ENCODE measurements at places on chromosomes 6 and 20.

DNA sequence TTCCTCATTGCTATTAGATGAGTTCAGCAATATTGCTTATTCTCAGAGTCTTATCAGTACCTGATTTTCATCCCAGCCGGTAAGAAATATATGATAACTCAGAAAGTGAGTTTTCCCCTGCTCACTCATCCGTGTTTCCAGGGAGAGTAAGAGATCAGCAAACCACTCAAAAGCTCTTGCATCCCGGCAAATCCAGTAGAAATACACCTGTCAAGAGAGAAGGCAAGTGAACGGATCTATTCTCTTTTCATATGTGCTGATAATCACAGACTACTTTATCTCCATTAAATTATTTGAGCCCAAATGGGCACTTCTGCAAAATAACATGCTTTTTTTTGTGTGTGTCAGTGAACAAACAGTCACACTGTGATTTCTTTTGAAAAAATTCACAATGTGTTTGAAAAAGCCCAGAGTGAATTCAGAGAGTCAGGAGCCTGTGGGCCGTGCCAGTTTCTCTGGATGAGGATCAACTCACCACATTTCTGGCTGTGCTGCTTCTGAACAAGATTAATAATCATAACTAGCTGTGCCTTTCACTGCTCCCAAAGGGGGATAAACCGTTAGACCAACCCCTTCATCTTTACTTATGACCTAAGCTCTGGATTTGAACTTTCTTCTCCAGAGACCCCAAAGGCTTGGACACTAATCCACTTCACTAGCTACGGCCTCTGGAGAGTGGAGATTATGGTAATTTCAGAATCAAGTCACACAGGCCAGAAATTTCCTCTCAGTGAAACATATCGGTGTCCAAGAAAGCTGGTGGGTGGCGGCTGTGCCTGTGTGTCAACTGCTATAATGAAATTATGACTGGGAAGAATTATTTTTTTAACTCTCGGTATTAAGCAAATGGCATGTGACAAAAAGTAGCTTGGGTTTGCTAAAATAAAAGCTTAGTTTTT, 44.2 kb downstream of the NOX3 start:
- no peak for DNase-seq

- DNase-seq = no peak
Observed at GRCh38 chr6:78460711-78461110, 406.6 kb upstream of the IRAK1BP1 start.

DNA sequence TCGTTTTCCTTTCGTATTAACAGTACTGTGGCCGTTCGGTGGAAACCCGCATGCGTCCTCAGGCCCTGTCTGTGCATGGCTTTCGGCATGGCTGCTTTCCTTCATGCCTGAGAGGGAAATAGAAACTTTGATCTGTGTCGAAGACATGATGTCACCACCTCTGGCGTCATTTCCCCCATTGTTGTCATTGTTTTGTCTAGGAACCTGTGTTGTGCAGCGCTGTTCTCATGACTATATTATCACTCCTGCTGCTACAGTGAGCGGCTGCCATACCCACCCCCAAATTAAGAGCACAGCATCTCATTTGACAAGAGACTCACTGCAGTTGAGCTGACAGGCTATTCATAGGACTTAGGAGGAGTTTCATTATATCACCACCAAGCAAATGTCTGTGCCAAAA, 172.3 kb downstream of the TMEM242 start:
- DNase-seq = no peak

GRCh38 chr6:96917098-96917497, 7.4 kb upstream of the KLHL32 start:
- DNase-seq = no peak

DNA sequence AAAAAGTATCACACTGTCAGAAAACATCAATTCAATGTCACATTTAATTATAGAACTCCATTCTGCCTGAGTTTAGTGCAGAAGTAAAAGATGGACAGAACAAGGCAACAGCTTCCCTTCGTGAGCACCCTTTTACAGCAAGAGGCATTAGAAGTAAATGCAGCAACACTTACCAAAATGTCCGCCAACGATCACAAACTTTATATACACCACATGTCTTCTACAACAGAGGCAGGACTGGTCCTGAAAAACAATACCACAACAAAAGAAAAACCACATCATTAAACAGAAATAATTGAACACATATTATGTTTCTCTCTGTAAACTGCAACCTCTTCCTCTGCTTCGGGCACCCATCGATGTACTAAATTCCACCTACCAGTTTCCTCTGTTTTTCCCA, 92.9 kb downstream of the FYN start:
- no peak for DNase-seq

DNA sequence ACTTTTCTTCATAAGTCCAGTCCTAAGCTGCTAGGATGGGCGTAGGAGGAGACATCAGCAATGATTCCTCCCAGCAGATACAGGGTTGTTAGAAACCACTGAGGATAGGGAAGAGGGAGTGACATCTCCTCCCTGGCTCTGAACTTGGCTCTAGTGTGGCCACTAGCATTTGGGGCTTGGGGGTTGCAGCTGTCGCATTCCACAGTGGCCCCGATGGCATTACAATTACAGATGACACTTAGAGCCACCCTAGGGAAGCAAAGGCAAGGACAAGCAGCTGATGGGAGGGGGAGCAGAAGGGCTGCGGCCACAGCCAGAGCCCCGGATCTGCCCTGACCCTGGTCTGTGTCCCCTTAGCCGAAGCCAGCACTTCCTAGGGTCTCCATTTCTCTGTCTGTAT, 9.5 kb upstream of the CDKN1A start:
- DNase-seq = no peak

- DNase-seq = no peak
Observed at GRCh38 chr6:1703091-1703855, 93.6 kb downstream of the FOXC1 start.

GRCh38 chr20:9072861-9073500, 4.1 kb downstream of the PLCB4 start:
- DNase-seq = no peak

GRCh38 chr20:34199183-34199582, 42.0 kb upstream of the ASIP start:
- DNase-seq = no peak

GRCh38 chr20:23434521-23435313, 4.8 kb upstream of the CSTL1 start:
- DNase-seq = no peak

GRCh38 chr20:1119524-1119923, 1.1 kb downstream of the PSMF1 start:
- no peak for DNase-seq

- DNase-seq = no peak
Observed at GRCh38 chr6:154847318-154847717, 114.1 kb downstream of the SCAF8 start.

- DNase-seq = no peak
Observed at GRCh38 chr6:26475823-26476729, 18.3 kb downstream of the BTN2A1 start.

DNA sequence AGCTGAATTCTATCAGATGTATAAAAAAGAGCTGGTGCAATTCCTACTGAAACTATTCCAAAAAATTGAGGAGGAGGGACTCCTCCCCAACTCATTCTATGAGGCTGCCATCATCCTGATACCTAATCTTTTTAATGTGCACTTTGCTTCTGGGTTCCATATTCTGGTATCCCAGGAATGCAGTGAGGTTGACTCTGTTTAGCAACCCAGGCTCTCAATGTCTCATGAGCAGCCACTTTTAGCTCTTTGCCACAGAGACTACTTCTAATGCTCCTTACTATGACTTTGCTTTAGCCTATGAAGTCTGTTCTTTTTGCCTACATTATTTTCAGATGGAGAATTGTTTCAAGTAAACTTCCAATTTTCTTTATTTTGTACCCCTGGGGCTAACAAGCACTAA, 185.5 kb upstream of the NRSN1 start:
- no peak for DNase-seq

DNA sequence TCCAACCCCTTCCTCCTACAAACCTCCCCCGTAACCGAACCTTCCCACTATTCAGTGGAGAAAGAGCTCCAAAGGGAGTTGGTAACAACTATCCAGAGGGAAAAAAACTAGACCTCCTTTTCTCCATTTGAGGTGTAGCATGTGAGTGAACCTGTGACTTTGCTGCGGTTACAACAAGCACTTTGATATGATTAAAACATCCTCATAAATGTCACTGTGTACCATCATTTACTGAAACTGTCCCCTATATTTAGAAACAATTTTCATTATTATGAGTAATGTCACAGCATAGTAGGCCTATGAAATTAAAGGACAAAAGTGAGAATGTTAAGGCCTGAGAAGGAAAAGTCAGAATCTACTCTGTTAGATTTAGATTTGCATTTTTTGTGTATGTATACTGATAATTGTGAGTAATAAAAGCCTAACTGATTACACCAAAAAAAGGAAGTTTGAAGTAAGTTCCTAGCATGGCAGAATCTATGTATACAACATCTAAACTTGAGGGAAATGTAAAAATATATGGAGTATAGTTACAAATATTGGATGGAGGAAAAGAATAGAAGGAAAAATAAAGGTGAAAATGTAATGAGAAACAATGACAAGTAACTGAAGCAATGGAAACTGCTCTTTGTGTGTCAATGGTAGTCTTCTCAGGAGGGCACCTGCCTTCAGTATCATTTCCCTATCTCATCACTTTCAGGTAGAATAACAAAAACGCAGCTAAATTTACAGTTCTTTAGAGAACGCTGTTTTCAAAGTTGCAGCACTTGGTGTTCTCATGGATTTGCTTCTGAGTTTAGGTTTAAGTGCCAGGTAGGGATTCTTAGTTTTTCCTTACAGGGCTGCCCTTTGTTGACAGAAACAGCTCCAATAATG, 145.9 kb downstream of the IMPG1 start:
- no peak for DNase-seq

DNA sequence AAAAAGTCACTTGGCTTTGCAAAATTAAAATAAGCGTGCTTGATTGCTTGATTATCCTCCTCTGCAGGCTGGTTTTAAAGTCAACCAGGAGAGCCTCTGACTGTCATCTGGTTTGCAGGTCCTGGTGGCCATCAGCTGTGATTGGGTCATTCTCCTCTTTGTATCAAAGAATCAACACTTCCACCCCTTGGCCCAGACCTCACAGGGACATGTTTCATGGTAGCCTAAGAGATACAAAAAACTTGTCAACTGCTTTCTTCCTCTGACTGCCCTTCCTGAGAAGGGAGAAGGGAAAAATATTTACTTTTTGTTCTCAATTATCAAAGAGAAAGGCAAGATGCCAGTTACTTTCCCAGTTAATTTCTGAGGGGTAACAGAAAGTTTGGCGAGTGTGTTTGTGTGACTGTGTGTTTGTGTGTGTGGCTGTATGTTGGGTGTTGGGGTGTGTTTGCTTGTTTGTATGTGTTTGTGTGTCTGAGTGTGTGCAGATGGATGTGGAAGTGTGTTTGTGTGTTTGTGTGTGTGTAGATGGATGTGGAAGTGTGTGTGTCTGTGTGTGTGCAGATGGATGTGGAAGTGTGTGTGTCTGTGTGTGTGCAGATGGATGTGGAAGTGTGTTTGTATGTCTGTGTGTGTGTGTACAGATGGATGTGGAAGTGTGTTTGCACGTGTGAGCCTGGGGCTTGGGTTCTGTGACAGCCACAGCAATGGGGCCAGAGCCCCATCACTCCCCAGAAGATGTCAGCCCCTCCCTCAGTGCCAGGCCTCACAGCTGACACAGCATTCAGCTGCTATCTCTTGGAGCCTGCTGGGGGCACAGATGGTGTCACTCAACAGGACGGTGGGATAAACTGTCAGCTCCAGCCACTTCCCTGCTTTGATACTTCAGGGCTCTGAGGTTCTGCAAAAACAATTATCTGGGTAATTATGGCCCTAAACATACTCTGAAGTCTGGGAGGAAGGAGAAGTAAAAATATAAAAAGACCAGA, 98.6 kb upstream of the RNF24 start:
- DNase-seq = no peak

GRCh38 chr20:37142708-37143107, 36.4 kb upstream of the RPN2 start:
- no peak for DNase-seq

DNA sequence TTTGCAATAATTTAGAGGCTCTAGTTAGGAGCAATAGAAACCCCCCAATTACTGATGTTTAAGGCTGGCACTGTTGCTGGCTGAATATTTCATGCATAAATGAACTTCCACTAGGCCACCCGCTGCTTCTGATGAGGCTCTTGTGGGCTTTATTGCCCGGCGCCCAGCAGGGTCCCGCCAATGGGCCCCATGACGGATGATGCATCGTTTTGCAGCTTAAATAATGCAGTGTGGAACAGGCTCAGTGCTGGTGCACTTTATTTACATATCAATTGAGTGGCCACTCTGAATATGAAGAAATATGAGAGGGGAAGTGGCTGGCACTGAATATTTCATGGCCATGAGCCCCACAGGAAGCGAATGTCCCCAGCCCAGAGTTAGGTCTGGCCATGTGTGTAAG, 155.3 kb upstream of the MAFB start:
- no peak for DNase-seq

- no peak for DNase-seq
Observed at GRCh38 chr6:121395736-121396135, 39.7 kb upstream of the GJA1 start.

DNA sequence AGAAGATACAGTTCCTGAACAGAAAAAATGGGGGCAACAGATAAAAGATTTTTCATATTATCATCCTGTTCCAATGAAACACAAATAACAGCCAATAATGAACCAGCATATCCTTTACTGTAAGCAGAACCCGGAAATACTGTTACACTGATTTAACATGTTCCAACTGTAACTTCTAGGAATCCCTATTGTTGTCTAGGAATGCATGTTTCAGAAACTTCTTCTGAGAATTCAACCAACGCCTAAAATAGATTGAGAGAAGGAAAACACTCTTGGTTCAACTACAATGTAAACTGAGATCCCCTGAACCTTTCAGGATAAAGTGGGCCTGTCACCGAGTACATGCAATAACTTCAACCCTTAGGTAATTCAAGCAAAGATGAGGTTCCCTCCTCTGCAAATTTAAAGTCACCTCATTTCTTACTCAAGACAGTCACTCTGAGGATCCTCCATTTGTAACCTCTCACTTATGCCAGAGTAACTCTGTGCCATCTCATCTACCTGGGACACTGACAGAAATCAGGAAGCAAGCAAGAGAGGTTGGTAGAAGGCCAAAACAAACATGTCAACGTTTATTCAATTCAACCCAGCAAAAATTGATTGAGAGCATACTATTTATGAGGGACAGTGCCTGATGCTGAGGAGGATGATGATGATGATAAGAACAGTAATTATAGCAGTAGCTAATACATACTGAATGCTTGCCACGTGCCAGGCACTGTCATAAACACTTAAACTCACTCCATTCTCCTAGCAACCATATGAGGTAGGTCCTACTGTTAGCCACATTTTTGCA, 14.1 kb downstream of the UBE3D start:
- DNase-seq = no peak

GRCh38 chr6:160586374-160586773, 77.7 kb downstream of the LPA start:
- no peak for DNase-seq

- DNase-seq = no peak
Observed at GRCh38 chr6:252775-253535, 39.3 kb upstream of the DUSP22 start.

DNA sequence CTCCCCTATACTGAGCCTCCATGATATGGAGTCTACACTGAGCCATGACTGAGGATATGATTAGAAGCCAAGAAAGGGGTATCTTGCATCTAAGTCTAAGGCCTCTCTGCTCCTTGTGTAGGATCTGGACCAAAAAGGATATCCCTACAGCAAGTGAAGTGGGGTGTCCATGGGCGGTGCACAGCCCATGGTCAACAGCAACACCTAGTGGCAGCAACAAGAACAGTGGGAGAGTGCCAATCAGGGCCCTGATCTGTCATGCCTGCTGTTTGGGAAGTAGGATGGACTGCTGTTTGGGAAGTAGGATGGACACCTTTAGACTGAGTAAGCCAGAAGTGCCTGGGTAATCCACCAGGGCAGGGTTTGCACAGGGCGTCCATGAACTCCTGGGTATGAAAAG, 22.4 kb downstream of the PTGIS start:
- DNase-seq = no peak

GRCh38 chr6:42714098-42714761, 8.2 kb downstream of the PRPH2 start:
- DNase-seq = no peak

All from activated gamma-delta T cell treated with Interleukin-2 at 50 U/mL for 16 hours (primary cell).